ENCODE measurements at places on chromosomes 6 and 20.

DNA sequence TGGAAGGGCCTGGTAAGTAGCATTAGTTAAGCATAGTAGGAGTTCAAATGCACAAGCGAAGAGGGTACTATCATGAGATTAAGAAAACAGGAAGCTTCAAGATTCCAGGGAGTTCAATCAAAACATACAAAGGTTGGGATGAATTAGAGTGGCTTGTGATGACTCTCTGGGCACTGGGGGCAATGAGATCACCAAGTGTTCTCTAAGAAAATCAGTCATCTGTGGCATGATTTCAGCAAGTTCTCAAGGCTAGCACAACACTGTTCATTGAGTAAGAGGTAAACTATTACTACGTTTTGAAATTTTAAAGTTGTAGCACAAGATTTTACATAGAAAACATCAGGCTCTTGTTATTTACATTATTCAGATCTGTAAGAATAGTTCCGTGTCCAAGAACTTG, 139.7 kb upstream of the FLRT3 start:
- DNase-seq, result no peak

DNA sequence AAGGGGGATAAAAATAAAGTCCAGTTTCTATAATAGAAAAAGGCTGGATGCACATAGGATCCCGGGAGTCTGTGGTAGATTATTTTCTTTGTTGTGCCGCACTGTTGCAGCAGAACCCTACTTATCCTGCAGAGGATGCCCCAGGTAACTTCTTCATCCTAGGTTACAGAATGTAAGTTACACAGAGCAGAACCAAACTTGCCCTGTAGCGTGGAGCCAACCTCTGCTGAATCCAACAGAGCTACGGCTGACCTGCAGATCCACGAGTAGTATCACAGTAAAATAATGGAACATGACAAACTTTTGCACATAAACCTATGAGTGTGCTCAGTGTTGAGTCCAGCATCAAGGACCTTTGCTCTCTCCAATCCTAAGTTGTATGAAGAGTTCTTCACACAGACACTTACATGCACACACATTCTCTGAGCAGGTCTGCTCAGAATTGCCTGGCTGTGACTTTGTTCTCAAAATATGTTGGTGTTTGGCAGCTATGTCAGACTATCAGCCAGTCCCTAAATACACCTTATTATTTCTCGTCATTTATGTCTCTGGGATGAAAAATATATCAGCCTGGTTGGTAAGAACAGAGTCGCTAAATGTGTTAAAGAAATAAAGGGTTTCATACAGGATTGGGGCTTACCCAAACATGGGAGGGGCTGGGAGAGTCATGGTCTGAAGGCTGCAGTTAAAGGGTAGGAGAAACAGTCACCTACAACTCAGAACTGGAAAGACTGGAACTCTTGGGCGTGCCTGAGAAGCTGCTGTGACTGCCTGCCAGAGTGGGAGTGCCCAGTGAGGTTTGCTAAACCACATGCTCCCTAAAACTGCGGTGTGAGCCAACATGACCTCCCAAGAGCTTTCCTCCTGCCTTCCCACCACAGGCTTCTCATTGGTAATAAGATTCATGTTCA, 165.1 kb upstream of the SLC24A3 start:
- DNase-seq, result no peak

- DNase-seq, result no peak
These were observed 24.0 kb downstream of the GHRH start for GRCh38 chr20:37237656-37238055.

DNA sequence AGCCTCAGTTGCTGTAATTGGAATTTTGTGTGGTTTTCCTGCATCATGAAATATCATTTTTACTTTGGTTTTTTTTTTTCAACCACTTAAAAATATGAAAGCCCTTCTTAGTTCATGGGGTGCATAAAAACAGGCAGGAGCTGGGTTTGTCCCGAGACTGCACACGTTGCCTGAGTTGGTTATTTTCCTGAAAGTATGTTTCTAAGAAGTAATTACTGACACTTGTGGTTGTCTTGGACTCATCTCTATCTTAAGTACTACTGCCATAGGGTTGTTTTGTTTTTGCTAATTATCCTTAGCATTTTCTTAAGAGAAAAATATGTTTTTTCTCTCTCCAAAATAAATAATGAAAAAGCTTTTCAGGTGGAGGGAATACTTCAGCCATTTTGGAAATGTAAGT, 40.1 kb downstream of the FAM120B start:
- no peak for DNase-seq

GRCh38 chr20:58366866-58367265, 22.2 kb upstream of the VAPB start:
- DNase-seq, result no peak

DNA sequence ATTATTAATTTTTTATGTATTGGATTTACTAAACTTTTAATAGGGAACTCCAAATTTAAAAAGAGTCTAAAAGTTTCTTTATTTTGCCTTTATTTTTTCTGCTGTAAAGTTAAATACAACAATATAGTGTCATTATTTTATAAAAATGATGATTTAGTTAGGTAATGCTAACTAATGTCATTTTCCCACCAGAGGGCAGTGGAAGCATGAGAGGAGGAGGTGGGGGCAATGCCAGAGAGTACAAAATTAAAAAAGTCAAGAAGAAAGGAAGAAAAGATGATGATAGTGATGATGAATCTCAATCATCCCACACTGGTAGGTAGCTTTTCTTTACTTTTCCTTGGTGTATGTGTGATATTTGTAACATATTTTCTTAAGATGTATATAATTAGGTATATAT, 20.2 kb upstream of the FHL5 start:
- DNase-seq, result no peak

DNA sequence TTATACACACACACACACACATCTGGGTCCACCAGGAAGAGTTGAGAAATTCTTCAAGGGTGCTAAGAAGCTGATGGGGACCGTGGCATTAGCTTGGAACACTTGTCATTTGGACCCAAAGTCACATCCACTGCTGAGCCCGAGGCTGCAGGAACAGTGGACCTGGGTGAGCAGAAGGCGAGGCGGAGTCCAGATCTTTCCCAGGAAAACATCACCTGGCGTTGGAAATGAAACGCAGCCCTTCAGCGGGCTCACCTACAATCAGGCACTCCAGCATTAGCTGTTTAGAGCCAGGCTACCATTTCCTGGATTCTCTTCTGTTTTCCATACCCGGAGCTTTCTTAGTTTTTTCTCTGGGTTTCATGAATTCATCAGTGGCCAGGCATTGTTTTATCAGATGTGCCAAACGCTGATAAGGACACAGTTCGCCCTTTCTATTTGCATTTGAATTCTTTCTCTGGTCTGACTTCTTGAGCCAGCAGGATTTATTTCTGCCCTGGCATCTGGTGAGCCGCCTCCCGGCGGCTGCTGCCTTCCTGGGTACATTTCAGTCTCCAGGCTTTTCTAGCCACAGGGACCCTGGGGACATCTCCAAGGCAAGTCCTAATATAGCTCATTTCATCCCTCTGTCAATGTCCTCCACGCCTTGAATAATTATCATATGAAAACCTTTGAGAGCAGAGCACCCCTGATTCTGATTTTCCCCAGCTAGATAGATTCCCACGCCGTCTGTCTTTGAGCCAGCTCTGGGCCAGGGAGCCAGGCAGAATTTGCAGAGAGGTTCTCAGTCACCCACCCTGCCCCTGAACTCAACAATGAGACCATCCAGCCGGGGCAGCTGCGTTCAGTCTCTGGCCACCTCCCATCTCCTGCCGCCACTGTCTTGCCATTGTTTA, 170.9 kb downstream of the TTLL2 start:
- DNase-seq, result no peak

DNA sequence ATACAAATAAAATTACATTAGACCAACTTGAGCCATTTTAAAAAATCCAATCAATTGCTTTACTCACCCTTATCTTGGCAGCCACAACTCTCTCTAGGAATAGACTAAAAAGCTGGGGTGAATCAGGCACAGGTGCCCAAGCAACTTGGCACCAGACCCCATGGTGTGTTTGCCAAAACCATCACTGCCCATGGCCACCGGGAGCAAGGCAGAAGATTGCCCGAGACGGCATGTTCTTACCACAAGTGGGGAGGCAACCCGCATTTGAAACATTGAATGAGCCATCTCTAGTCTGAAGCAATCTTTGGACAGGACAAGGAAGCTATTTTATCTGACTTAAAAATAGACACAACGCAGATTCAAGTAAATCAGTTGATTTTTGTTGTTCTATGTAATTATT, 69.0 kb downstream of the SMLR1 start:
- no peak for DNase-seq

DNA sequence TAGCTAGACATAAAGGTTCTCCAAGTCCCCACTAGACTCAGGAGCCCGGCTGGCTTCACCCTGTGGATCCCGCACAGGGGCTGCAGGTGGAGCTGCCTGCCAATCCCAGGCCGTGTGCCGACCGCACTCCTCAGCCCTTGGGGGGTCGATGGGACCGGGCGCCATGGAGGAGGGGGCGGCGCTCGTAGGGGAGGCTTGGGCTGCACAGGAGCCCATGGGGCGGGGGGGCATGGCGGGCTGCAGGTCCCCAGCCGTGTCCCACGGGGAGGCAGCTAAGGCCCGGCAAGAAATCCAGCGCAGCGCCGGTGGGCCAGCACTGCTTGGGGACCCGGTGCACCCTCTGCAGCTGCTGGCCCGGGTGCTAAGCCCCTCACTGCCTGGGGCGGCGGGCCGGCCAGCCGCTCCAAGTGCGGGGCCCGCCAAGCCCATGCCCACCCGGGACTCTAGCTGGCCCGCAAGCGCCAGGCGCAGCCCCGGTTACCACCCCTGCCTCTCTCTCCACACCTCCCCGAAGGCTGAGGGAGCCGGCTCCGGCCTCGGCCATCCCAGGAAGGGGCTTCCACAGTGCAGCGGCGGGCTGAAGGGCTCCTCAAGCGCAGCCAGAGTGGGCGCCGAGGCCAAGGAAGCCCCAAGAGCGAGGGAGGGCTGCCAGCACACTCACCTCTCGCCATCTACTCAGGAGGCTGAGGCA, 26.5 kb upstream of the ID1 start:
- no peak for DNase-seq

- DNase-seq, result no peak
These were observed 5.1 kb downstream of the HLA-E start for GRCh38 chr6:30494291-30494861.

DNA sequence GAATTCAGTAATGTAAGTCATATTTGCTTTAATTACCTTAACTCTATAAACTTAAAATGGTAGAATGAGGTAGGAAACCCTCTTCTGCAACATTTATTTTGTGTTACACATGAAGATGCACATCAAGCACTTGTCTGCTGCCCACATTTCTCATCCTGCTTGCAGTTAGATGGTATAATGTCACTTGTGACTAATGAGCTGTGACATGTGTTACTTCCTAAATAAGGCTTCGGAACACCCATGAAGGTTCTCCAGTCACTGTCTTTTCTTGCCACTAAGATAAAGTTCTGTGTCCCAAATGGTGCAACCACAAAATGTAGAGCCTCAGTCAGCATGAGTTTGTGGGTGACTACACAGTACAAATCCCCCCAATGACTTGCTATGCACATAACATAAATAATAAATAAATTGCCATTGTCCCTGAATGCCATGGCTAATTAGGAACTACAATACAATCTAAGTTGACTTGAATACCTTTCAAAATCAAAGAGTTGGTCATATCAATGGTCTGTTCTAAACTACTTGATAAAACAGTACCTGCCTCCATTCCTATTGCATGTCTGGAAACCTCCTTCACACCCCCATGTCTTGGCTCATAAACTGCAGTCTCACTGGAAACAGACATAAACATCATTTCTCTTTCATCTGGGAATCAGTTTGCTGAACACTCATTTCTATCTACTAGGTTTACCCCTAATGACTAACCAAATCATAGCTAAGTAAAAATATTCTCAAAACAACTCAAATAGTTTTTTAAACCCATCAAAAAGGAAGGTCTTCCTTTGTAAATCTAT, 157.2 kb downstream of the PTPRK start:
- DNase-seq, result no peak

GRCh38 chr6:144285798-144286502, 815 bp downstream of the UTRN start:
- DNase-seq, result peak; percentile 41

- DNase-seq, result no peak
These were observed 82.7 kb upstream of the DUSP22 start for GRCh38 chr6:209432-210103.

GRCh38 chr6:41583565-41583964, 37.4 kb downstream of the FOXP4 start:
- DNase-seq, result no peak

DNA sequence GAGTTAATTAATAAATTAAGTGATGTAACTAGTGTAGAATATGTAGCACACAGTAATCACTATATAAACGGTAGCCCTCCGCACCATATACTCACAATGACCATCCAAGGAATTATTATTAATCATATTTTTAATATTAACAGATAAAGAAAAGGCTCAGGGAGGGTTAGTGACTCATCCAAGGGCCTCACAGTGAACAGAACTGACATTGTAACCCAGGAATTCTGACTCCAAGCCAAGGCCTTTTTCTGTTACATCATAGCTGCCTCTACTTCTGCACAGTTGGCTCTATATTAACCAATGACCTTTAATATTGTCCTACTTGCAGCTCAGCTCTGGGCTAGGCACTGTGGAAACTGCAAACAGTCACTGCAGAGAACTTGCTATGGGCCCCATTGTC, 117.5 kb upstream of the SIRPG start:
- DNase-seq, result no peak

DNA sequence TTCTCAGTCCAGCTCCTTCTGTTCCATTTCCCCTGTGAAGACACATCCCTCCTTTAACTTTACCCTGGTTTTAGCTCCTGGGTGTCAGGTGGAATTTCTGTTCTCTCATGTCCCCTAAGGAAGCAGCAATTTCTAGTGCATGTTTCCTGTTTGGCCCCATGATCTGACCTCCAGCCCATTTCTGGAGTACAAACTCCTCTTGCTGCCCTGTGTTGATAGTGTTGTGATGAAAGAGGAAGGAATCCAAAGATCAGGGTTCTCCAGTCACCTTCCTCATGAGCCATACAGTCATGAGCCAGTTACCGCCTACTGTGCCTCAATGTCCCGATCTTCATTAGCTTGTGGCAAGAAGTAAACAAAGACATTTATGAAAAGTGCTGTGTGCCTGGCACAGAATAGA, 97.4 kb downstream of the PHACTR1 start:
- DNase-seq, result no peak

DNA sequence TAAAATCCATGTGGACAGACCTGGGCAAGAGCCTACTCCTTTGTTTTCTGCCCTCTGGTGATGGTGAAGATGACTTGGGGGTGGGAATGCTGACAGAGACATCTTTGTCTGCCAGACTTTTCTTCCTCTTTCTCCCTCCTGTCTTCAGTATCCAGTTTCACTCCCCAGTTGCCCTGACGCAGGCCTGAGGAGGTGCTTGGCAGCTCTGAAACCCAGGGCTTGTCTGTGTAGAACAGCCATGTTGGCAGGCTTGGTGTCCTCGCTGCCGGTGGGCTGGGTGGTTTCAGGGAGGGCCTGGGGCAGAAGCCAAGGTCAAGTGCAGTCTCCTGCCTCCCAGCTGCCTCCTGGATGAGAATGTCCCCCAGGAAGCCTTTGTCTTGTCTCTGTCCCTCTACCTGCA, 22.5 kb downstream of the CCDC167 start:
- DNase-seq, result no peak

Measured in KG1 (cell line).